ENCODE measurements at places on chromosomes 7 and 10. TPM values are rescaled to one million over a fixed set of nuclear protein-coding genes. Genes with fewer than 3 reads are reported as not detected.

GRCh38 chr7:107072133-107072532 is 27.6 kb downstream of the PRKAR2B start:
- no peak for DNase-seq

DNA sequence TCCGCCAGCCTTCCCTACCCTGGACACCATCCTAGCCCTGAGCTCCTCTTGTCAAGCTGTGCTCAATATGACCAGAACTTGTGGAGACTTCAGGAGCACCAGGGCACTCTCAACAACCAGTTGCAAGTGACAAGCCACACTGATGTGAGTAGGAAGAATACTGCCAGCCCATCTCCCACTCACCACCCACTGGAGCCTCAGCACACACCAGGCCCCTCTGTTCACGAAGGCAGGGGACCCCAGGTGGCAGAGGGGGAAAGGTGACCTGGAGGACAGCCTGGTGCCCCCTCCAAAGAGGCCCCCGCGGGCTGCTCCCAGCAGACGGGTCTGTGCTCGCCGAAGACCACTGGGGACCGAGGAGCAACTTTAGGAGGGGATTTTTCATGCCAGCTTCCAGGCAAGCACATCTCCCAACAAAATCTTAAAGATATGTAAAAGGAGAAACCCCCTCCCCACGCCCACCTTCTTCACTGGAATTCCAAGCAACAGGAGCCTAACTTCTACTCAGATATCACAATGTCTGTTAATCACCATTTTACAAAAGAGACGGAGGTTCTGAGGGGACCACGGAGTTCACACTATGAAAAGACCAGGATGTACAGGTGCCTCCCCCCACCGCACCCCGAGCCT is 1.0 kb downstream of the MMD2 start:
- no peak for DNase-seq

DNA sequence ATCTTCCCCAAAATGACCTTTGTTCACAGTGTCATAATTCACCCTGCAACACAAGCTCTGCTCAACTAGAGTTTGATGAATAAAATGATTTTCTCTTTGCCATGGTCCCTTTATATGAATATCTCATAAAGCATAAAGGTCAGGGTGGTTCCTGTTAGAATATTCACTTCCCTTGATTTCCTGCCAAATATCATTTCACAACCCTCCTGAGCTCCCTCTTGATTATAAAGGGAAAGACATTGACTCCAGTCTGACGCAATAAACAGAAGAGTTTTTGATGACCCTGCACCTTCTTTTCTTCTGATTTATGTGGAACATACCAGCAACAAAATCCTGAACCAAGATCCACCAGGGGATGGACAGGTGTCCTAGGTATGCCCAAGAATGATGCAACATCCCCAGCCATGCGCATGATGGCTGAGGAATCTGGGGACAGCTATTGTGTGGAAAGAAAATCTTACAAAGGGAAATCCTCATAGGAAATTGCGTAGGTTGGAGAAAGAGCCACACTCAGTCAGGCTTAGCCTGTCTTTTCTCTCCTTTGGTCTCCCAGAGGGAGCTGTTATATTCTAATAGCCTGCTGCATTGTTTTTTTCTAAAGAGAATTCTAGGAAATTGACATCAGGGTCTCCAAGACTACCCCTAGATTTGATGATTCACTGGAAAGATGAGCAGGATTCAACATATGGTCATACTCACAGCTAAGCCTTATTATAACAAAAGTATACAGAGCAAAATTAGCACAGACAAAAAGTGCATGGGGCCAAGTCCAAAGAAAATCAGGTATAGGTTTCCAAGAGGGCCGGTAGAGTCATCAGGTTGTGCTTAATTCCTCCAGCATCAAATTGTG is 18.8 kb downstream of the IFIT3 start:
- DNase-seq: no peak

GRCh38 chr7:79337717-79338116 is 115.8 kb downstream of the MAGI2 start:
- no peak for DNase-seq

DNA sequence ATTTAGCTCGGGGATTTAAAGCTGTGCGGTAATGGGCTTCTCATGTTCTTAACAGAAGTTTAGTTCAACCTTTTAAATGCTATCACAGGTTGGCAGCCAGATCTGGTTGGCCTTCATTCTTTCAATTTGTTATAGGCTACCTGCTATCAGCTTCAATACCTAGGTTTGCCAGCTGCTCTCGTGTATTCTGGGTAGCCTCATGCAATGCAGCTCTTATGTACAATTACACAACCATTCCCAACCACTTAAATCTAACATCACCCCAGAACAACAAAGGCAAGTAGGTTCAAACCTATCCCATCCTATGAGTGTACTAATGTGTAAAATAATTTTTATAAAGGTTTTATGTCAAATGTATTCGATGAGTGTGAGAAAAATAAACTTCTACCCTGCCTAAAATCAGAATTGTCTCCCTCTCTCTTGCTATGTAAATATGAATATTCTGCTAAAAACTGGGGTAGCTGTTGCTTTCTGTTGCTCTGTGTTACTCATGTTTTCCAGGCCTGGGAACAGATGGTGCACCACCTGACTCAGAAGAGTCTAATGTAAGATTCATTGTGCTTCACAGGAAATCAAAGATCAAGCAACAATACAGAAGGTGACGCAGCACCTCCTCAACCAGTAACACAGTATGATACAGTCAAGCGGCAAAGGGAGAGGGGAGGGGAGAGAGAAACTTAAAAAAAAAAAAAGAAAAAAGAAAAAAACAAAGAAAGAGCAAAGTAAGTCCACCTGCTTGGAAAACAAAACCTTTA is 188.6 kb downstream of the ETV1 start:
- DNase-seq: no peak

DNA sequence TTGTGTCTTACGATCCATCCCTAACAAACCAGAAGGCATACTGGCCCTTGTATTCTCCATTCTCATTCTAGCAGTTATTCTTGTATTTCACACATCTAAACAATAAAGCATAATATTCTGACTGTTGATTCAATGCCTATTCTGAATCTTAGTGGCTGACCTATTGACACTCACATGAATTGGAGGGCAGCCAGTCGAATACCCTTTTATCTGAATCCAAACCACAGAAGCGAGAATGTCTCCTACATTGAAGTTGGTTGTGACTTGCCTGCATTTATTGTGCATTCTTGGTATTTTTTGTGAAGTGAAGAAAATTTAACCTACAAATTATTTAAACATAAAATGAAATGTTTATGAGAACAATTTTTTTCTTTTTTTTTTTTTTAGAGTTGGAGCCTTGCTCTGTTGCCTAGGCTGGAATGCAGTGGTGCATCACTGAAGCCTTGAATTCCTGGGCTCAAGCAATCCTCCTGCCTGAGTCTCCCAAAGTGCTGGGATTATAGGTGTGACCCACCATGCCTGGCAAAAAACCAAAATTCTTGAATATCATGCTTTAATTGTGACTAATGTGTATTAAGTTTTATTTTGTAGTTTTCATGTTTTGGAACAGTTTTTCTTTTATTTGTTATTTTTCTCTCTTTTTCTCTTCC is 22.7 kb downstream of the EXOC4 start:
- no peak for DNase-seq

- no peak for DNase-seq
These were observed 774.7 kb downstream of the SUGCT start for GRCh38 chr7:40909346-40909980.

Gene OR2A42
- not detected for total RNA-seq

Gene COL1A2
- 780 TPM for total RNA-seq

GRCh38 chr7:2886900-2887299 is 42.8 kb upstream of the GNA12 start:
- no peak for DNase-seq

GRCh38 chr10:5490032-5490431 is 9.3 kb downstream of the CALML5 start:
- DNase-seq: no peak

Gene SPDYE6
- not detected for total RNA-seq

DNA sequence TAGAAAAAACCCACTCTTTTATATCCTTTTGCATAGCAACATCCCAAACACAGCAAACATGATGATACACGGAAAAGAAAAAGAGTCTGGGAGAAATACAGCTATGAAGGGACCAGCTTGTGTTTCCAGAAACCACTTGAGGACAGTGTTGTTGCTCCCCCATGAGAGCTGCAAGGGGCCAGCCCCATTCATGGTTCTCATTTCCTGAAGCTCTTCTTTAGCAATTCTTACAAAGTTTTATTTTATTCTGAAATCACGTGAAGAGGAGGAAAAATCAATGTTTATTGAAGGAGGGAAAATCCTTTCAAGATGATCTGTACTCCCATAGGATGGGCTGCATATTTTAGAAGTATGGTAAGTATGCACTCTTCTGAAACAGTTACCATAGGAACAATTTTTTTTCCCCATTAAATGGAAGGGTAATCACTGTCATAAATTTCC is 17.5 kb upstream of the PRTFDC1 start:
- no peak for DNase-seq

- no peak for DNase-seq
These were observed 13.3 kb upstream of the PAPSS2 start for GRCh38 chr10:87646192-87646909.

Gene BPGM
- total RNA-seq: 16.1 TPM

DNA sequence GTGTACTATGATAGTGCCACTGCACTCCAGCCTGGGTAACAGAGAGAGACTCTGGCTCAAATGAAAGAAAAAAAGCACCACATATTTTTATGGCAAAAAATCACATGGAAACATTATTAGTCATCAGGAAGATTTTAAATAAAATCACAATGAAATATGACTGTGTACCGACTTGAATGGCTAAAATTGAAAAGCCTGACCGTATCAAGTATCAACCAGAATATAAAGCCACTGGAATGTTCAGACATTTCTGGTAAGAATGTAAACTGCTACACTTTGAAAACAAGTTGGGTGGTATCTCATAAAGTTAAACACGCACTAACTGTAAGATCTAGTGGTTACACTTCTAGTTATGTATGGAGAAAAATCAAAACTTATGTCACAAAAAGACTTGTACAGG is 306.7 kb upstream of the MBL2 start:
- DNase-seq: no peak

DNA sequence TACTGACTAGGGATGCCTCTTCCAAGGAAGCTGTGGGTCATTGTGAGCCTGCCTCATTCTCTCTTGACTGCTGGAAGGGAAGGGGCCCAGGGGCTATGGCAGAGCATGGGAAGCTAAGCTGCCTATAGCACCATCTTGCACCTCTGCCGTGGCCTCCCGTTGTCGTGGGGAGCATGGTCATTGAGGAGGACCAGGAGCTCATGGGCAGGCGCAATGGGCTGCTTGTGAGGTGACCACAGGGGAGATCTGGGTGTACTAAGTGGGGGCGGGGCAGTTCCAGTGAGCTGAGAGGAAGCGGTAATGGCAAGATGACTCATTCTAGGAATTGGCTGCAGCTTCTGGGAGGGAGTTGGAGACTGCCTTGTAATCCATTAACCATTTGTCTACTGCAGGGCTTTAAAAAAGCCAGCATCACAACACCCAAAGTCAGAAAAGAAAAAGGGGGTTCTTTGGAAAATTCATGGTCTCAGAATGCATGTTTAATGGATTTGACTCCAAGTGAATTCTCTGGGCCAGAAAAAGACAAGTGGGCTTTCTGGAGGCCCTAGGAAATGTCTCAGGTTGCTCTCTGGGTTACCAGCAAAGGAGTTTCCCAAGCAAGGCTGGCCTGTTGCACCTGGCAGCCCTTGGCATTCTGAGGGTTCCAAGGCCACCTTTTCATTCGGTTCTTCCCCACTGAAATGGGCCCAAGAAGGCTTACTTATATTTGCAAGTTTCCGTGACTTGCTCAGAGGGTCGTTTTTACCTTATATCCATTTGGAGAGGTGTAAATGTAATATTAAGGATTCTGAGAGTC is 3.6 kb downstream of the DUSP5 start:
- DNase-seq: peak; percentile 94

DNA sequence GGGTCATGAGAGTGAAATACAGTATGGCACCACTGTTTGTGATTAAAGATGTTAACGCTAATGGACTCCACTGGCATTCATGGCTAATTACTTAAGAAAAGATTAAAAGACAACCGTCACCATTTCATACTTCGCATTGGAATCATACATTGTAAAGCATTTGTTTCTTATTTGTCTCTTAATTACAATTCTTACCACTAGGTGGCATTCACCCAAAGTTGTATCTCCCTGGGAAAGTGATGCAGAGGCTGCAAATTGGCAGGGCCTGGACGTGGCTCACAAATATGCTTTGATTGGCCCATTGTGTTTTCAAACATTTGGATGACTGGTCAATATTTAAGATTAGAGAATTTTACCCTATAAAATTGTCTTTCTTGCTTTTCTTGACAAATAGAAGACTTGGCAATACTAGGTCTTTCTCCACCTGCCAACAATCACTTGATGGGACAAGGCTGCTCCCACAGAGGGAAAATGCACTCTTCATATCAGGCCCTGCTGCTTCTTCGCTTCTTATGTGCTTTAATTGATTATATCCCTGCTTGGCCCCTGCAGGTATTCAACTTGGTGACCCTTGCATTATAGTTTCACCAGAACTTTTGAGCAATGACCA is 72.1 kb upstream of the STARD3NL start:
- no peak for DNase-seq

Gene PNLIP
- total RNA-seq: 4.8 TPM

GRCh38 chr7:155190688-155191087 is 107.0 kb upstream of the INSIG1 start:
- DNase-seq: peak; percentile 88

Gene MYO3A
- total RNA-seq: 0.29 TPM

DNA sequence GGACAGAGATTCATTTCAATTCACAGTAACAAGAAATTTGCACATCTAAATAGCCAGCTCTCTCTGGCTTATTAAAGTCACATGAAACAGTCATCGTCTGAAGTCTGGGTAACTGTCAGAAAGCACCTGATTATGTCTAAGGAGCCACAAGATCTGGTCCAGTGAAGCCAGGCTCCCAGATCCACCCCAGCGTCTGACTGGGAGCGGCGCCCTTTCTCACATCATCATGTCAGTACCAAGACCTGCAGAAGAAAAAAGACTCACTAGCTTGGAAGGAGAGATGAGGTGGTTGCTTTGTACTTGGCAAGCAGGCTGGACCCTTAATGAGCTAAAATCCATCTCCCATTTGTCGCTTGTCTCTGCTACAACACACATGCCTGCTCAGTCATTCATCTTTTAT is 58.4 kb downstream of the VOPP1 start:
- DNase-seq: no peak

DNA sequence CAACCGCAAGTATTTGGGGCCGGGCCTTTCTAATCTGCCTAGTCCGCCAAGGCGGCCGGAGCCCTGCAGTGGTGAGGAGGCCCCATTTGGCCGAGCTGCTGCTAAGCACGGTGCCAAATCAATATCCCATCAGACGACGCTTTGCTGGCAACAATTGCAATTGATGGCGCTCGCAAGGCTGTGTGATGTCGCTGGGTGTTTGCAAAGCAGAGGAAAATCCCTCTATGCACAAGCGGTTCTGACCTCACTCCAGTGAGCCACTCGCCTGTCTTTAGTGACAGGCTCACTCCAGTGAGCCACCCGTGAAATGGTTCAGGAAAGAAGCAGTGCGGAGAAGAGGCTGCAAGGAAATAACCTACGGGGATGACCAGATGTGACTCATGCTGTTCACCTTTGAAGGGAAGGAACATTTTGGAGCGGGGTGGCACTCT is 18.3 kb upstream of the PDE1C start:
- DNase-seq: no peak

GRCh38 chr7:1174881-1175596 is 15.0 kb upstream of the ZFAND2A start:
- no peak for DNase-seq

- no peak for DNase-seq
These were observed 56.5 kb upstream of the SP4 start for GRCh38 chr7:21371360-21371759.

- no peak for DNase-seq
These were observed 336.0 kb downstream of the AUTS2 start for GRCh38 chr7:69934144-69934903.

Gene ACTR3C
- total RNA-seq: 1.00 TPM

Measured in posterior vena cava (tissue), 2 donors.